Hippocampal formation (tissue), 2 donors: ENCODE measurements at places on chromosomes 11 and 22.

DNA sequence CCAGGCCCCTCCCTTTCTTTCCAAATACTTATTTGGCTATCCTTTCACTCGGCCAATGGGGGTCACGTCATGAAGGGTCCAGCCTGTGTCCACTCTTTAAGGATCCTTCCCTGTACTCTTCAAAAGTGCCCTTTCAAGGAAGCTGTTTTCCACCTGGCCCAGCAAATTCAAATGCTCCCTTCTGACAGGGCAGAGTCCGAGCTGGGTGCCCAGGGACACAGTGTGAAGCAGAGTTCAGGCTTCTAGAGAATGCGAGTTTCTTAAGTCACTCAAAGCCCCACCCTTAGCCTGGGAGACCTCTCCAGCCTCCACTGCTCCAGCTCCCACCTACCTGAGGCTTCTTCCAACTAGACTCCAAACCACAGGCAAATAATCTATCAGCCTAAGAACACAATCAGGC, 5.5 kb upstream of the APOA1 start:
- DNase-seq: no peak

DNA sequence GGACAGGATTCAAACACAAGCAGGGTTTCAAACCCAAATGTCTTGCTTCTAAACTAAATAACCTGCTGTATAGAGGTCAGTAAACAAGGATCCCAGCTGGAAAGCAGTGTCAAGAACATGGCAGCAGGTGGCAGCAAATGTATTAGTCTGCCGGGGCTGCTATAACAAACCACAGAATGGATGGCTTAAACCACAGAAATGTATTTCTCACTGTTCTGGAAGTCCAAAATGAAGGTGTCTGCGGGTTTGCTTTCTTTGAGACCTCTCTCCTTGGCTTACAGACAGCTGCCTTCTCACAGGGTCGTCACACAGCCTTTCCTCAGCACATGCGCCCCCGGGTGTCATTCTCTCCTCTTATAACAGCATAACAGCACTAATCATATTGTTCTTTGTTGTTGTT, 65.1 kb upstream of the LRRC55 start:
- no peak for DNase-seq

DNA sequence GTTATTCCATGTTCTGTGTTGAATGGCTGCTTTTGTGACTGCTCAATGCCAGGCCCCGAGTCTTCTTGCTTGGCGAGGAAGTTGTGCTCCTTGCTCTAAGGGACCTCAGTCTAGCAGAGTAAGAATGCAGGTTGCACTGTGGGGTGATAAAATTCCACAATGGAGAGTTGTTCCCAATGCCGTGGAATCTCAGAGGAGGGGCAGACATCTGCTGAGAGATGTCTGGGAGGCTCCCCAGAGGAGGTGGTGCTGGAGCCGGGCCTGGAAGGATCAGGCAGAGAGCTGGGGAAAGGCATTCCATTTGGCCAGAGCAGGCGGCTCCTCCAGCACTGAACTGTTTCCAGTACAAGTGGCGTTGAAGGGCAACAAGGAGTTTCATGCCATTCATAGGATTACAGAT, 55.2 kb downstream of the ST3GAL4 start:
- no peak for DNase-seq

DNA sequence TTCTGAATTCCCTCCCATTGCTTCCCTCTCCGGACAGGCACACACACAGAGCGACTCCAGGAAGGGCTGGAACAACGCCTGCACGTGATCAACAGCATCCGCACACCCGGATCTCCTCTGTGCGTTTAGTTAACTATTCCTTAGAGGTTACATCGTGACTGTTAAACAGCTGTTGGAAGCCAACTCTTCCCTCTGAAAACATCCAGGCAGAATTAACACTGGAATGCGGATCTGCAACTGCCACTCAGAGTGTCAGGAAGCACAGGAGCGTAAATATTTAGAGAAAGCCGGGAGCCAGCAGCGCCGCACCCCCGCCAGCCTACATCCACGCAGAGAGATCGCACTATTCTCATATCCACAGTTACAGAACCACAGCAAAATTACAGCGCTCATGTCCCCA, 46.2 kb downstream of the SHANK2 start:
- DNase-seq: no peak

DNA sequence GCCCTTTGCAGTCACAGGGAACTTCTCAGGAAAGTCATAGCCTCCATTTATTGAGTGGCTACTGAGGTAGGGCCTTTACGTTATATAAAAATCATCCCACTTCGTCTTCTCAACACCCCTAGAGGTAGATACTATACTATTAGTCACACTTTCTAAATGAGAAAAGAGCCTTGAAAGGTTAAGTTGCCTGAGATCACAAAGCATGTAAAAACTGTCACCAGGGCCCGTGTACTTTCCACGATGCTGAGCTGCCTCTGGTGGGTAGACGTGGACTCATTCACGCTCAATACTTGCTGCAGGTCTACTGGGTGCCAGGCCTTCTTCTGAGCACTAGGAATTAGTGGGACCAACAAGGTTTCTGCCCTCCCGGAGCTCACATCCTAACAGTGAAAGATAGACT, 16.3 kb downstream of the CHRDL2 start:
- DNase-seq: no peak

GRCh38 chr11:76614471-76615179, 55.9 kb downstream of the LRRC32 start:
- DNase-seq: no peak

DNA sequence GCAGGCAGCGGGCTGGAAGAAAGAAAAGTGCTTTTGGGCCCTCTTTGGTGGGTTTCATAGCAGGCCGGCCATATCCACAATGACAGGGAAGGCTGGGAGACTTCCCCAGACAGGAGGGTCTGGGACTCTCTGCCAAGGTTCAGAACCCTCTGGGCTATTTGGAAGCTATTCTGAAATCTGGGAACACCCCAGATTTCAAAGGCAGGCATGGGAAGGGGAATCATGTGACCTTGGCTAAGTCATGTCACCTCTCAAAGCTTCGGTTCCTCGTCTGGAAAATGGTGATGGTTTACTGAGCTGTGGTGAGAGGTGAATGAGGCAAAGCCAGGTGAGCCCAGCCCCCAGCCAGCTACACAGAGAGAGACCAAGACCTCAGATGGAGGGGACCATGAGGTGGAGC, 4.6 kb downstream of the CASTOR1 start:
- DNase-seq: no peak

DNA sequence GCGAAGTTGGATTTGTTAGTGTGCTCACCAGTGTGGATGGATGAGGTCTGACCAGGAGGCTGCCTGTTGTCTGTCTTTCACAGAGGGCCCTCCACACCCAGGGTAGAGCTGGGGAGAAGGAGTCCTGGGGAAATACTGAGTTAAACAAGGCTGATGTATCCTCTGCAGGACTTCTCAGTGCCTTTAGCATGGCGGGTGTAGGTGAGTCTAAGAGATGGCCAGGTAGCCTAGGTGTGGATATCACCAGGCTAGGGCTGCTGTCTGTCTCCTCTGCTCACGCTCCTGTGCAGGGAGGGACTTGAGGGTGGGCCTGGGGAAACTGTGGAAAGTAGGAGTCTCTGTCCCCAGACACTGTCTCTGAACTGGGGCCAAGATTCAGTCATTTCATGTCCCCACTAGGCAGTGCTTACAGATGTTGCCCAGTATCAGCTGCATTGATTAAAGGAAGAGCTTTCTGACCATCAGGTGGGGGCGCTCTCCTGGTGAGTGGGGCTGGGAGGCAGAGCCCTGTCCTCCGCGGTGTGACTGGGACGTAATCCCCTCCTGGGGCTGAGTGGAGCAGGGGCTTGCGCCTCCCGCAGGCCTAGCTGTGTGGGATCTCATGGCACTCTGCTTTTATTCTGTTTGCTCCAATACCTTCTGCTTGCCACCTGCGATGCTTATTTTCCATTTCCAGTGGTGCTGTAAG, 35.5 kb upstream of the CCDC188 start:
- no peak for DNase-seq

DNA sequence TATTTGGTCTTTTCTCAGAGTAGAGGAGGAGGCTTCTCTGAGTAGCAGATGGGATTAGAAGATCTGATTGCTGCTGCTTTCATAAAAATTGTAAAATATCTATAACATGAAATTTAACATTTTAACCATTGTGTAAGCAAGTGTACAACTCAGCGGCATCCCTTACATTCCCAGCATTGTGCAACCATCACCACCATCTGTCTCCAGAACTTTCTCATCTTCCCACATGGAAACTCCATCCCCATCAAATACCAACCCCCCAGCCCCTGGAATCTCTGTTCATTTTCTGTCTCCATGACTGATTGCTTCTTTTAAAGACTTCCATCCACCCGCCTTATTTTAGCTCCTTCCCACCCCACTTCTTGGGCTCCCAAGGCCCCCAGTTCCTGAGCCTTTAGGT, 32.3 kb downstream of the MRGPRD start:
- DNase-seq: no peak

DNA sequence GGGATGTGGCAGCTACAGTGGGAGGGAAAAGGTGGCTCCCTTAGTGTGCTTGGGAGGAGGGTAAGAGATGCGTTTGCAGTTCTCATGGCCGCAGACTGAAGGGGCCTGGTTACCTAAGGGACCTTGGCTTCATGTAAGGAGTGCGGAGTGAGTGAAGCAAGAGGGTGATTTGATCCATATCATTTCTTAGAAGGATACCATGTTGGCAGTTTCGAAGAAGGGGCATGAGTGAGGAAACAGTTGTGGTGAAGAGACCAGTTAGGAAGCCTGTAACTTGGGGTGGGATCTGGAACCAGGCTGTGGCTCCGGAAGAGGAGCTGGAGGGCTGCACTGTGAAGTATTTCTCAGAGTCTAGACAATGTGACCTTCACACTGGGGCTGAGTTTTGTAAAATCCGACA, 45.0 kb downstream of the ST3GAL4 start:
- DNase-seq: no peak
